ENCODE measurements at places on chromosomes 5 and 9.

- no peak for DNase-seq
Observed at GRCh38 chr9:21060919-21061561, 16.7 kb downstream of the IFNB1 start.

- no peak for DNase-seq
Observed at GRCh38 chr9:83972286-83972685, 7.7 kb downstream of the HNRNPK start.

DNA sequence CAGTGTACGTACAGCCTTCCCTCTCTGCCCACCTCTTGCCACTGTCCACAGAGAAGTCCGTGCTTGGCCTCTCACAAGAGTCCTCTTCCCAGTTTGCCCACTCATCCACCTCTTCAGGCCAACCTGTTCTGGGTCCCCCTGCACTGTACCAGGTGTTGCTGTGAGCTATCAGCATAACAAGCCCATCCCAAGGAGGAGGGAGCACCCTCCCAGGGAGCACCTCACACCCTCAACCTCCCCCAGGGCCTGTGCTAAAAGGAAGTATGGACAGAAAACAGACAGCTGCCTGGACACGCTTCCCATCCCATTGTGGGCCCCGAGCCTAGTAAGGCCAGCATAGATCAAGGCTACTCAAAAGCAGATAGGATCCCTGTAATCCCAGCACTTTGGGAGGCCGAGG lies 114.2 kb upstream of the ICE1 start:
- no peak for DNase-seq

GRCh38 chr5:122259995-122260394 lies 52.0 kb upstream of the SNCAIP start:
- no peak for DNase-seq

- no peak for DNase-seq
Observed at GRCh38 chr5:72140711-72141110, 33.4 kb downstream of the MAP1B start.

- no peak for DNase-seq
Observed at GRCh38 chr9:16202221-16202620, 649.4 kb downstream of the CCDC171 start.

DNA sequence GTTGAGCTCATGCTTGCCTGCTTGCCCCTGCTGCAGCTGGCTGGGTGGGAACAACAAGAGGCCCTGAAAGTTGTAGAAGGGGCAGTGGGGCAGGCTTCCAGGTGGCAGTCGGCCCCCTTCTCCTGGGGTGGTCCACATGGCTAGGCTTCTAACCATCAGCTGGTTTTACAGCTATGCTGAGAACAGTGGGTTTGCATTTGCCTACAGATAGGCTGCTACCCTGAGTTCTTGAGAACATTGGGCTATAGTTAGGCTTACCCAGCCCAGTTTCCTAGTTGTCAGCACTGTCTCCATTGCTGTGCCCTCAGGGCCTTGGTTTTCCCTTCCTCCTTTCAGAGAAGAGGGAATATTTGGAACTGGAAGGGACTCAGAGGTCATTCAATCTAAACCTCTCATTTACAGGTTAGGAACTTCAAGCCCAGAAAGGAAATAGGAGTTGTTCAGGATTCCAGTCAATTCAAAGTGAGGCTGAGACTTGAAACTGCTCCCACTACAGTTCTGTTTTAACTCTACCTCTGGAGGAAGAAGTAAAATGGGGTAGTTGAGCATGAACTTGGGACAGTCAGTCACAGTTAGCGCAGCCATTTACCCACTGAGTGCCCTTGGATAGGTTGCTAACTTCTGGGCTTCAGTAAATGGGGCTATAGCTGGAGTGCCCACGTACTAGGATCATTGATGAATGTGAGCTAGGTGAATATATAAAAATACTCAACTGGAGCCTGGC lies 11.5 kb downstream of the LARP1 start:
- DNase-seq: no peak

- DNase-seq: peak; percentile 30
Observed at GRCh38 chr5:143222287-143223231, 180.9 kb downstream of the NR3C1 start.

DNA sequence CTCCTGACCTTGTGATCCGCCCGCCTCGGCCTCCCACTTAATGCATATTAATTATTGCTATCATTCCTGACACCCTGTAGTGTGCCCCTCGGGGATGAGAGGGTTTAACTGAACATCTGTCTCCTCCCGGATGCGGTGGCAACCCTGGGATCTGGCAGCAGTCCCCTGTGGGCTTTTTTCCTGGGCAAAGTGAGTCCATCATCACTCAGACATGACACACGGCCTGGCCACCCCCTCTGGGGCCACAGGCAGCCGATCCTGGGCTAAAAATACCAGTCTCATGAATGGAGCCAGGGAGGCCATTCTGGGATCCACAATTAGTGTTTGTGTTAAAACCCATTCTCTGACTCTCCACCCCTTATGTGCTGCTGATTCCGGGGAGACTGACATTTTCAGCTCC lies 161.2 kb downstream of the RGS3 start:
- DNase-seq: no peak

DNA sequence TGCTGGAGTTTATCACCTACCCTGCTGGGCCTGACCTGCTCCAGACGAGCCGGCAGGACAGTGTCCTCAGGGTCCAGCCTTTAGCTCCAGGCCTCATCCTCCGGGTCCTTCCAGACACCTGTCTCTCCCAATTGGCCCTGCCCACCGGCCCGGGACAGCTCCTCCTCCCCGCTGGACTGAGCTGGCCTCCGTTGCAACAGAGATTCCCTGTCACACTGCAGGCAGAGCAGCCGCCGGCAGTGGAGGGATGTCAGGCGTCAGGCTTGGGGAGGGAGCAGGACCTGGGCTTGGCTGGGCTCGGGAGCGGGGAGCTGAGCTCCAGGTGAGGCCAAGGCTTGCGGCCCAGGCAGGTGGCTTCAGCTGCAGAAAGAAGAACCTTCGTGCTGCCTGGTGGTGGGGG lies 1.7 kb downstream of the KCNT1 start:
- DNase-seq: no peak

DNA sequence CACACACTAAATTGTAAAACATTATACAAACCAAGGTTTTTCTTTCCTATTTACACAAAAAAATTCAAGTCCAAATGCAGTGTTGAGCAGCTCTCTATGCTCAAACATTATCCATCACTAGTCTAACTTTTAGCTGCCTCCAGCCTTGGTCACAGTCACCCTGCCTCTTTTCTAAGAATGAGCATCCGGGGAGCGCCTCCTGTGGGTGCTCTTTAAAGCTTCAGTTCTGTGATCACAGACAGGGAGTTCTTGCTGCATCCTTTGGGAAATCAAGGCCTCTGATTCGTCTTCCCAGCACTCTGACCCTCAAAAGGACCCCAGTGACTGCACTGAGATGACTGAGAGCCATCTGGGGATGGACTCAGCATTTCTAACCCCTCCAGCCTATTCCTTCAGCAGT lies 289.6 kb downstream of the SEC61B start:
- DNase-seq: no peak

- no peak for DNase-seq
Observed at GRCh38 chr5:90944116-90944515, 385.5 kb downstream of the ADGRV1 start.

GRCh38 chr9:123391233-123391632 lies 35.2 kb downstream of the CRB2 start:
- DNase-seq: no peak

DNA sequence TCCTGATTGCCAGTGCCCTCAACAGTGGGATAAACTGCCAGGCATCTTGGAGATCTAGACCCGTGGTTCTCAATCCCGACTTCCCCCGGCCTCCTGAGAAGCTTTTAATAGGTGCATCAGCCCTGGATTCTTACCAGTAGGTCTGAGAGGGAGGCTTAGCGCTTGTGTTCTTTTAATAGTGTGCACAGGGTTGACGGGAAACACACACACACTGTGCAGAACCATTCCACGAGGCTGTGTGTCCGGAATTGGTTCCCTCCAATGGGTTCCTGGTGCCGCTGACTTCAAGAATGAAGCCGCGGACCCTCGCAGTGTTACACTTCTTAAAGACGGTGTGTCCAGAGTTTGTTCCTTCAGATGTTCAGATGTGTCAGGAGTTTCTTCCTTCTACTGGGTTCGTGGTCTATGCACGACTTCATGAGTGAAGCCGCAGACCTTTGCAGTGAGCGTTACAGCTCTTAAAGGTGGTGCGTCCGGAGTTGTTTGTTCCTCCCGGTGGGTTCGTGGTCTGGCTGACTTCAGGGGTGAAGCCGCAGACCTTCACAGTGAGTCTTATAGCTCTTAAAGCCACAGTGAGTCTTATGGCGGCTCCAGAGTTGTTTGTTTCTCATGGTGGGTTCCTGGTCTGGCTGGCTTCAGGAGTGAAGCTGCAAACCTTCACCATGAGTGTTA lies 46.6 kb upstream of the PRSS3 start:
- DNase-seq: no peak

DNA sequence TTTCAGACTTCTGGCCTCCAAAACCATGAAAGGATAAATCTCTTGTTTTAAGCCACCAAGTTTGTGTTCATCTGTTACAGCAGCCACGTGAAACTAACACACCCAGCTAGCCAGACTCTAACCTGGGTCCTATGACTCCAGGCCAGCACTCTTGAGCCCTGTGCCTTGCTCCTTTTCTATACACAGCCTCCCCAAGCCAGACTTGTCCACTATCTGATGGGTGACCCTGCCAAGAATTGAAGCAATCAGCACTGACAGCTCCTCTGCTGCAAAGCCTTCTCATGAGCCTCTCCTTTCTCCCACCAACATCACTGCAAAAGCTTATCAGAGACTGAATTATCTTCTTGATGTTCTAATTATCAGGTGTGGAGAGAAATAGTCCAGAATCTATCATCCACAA lies 41.4 kb downstream of the SIL1 start:
- no peak for DNase-seq

- no peak for DNase-seq
Observed at GRCh38 chr9:24953070-24953469, 407.4 kb upstream of the IZUMO3 start.

GRCh38 chr5:145506185-145506850 lies 328.8 kb downstream of the PRELID2 start:
- no peak for DNase-seq

- DNase-seq: peak; percentile 4
Observed at GRCh38 chr9:110183208-110184145, 24.5 kb downstream of the C9orf152 start.

GRCh38 chr9:107973451-107973850 lies 483.9 kb upstream of the KLF4 start:
- DNase-seq: no peak

DNA sequence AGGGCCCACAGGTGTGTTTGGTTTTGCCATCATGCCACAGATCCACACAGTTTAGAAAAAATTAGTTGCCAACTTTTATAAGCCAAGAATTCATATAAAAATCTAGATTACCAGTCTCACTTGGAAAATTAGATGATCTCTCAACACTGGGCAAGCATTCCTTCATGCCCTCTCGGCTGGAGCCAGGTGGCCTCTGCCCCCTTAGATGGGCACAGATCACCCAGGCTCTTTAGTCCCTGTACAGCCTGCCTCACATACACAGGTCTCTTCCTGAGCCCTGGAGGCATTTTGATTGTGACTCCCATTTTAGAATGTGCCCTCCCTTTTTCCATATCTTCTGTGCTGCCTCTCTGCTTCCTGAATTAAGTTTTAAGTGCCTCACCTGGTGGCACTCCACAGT lies 20.0 kb downstream of the ACO1 start:
- no peak for DNase-seq

- no peak for DNase-seq
Observed at GRCh38 chr5:138053554-138053953, 20.7 kb upstream of the FAM13B start.

DNA sequence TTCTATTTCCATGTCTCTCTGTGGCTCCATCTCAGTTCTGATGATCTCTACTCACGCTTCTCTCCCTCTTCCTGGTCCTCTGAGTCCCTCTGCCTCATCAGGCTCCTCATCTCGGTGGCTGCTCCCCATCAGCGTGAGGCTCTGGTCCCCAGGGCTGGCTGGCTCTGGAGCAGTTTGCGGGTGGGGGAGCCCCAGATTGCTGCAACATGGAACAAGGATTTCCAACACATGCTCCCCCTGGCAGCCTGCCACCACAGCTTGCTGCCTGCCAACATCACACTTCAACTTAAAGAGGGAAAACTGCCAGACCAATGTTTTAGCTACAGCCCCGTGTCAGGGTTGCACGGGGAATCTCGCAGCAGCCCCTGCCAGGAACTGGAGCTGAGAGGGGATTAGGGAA lies 77.2 kb upstream of the NEK6 start:
- DNase-seq: no peak

DNA sequence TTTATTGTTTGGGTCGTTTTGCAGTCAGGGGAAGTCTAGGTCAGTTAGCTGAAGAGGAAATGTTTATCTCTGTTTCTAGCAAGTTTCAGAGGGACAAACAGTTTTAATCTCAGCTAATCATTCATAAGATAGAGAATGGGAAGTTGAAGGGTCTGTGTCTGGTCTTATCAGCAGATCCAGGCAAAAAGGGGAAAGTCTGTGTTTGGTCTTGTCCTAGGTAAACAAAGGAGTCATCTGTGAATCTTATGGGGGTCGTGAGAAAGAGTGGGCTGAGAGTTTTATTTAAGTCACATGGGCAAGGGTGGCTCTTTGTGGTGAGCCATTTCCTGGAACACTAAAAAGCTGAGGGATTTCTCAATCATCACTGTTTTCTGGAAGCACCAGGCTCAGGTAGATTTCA lies 5.6 kb upstream of the SNCAIP start:
- no peak for DNase-seq

GRCh38 chr5:174314261-174314660 lies 268.8 kb downstream of the NSG2 start:
- no peak for DNase-seq

DNA sequence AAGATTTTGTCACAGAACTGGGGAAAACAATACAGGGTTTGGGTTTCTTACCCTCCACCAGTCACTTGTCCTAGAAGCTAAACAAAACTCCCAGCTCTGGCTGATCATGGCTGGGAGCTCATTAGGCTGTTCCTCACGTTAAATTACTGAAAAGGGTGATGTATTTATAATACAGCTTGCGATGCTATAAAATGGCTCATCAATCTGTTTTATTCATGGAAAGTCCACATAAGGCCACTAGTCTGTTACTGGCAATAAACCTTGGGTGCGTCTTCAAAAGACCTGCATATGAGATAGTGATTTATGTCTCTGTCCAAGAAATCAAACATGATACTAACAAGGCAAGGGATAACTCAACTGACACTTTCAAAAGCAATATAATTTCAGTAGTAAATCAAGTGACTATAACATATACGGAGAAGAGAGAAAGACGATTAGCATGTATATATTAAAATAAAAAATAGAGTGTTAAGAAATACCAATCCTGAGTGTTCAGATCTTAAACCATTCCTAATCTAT lies 219.0 kb downstream of the BNC2 start:
- no peak for DNase-seq

DNA sequence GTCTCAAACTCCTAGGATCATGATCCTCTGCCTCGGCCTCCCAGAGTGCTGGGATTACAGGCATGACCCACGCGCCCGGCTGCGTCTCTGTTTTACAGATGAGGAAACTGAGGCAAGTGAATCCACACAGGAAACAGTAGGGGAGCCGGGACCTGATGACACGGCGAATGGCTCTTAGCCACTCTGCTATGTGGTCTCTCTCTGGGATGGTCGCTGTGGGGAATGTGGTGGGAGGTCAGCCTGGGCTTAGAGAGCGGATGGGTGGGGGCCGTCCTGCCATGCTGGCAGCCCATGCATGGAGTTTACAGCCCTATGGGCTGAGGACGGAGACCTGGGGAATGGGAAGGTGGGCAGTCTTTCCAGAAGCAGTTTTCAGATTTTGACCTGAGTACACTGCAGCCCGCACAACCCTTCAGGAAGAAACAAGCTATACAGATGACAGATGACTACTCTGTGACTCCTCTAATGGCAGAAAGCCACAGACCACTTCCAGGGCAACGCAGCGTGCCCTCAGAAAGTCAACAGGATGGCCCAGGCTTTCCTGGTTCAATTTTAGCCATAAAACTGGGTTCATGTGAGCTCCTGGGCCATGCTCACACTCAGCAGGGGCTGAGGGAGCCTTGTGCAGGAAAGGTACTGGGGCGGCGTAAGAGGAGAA lies 136.1 kb upstream of the RAPGEF1 start:
- DNase-seq: no peak

All from activated T-helper 9 cell treated with anti-CD3 and anti-CD28 coated beads, Interleukin-2, amount 50 U/mL, for 16 hours (primary cell).